Type B pancreatic cell (in vitro differentiated cells): ENCODE measurements at places on chromosomes 16 and 17.

- no peak for DNase-seq
Observed at GRCh38 chr16:8346294-8346693, 244.0 kb downstream of the TMEM114 start.

- no peak for DNase-seq
Observed at GRCh38 chr17:51647826-51648225, 387.5 kb downstream of the UTP18 start.

- DNase-seq: no peak
Observed at GRCh38 chr17:13503526-13503925, 98.2 kb downstream of the HS3ST3A1 start.

DNA sequence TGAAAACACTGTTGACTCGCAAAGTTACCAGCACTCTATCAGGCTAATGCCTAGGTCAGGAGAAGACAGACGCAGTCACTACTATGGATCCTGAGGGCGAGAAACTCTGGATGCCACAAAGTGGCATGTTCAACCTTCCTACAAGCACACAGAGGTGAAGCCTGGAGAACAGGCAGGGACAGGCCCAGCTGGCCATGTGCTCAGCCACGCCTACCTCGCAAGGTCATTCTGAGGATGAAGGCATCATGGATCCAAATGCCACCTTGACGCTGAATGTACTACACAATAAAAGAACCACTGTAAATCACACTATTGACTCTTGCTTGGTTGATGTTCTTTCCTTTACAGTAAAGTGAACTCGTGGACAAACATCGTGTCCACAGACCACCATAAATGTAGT is 85.8 kb downstream of the ANKRD11 start:
- DNase-seq: no peak

- DNase-seq: no peak
Observed at GRCh38 chr16:67181346-67181745, 2.4 kb downstream of the MATCAP1 start.

DNA sequence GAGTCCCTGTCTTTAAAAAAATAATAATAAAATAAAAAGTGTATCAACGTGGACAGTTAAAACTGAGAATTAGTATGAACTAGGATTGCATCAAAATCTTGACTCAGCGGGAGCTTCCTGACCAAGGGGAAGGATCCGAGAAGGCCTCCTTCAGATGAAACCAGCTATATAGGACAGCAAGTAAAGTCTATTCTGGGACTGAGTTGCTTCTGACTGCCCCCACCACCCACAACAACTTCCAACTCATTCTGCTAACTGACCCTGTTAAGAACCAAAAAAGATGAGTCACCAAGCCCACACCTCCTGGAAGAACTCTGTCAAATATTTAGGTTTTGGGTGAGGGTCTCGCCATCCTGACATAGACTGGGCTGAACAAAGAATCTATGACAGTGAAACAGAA is 24.9 kb downstream of the MPP3 start:
- DNase-seq: no peak

DNA sequence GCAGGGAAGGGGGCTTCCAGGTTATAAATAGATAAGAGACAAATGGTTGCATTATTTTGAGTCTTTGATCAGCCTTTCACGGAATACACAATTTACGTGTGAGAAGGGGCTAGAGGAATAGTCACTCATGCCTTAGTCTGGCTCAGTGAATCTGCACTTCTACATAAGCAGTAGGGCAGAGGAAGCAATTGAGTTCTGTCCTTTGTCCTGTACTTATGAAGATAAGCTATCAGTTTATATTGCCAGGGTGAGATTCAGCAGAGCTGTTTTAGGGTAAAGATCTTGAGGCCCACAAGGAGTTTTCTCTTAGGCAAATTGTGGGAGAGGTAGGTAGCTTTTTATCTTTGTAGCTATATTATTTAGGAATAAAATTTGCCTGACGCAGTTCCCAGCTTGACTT is 33.3 kb downstream of the TOM1L1 start:
- DNase-seq: no peak
